Right lung (tissue), 10 donors: ENCODE measurements at places on chromosomes 1 and 21.

DNA sequence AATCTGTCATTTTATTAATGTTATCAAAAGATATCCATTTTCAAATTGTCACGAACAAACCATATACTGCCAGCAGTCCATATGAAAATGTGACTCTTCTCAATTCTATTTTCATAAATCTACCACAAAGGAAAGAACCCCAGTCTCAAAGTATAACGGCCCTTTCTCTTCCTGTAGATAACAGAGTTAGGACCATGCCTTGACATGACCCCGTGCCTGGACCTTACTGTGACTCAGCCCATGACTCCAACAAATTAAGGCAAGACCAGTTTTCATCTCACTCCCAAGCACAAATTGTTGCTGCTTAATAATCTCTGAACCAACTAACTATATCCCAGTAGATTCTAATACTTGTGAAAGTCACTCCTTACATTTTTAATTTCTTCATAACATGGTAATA lies 124.4 kb upstream of the NFIA start:
- DNase-seq: no peak

DNA sequence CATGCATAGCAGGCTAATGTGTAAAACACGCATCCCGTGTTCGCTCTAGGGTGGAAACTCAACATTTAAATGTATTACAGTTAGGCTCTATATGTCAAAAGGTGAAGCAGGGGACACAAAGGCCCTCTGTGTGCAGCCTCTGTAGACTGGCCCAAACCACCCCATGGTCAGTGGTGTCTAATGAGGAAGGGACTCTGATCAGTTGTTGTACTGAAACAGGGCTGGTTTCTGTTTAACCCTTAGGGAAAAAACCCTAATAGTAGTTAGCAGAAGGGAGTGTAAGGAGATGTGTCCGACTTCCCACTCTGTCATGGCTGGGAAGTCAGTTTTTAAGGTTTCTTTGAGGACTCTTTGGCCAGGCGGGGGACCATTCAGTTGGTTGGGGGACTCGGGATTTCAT lies 21.5 kb upstream of the CD2 start:
- DNase-seq: no peak

GRCh38 chr1:18108299-18109057 lies 880 bp downstream of the IGSF21 start:
- DNase-seq: no peak

DNA sequence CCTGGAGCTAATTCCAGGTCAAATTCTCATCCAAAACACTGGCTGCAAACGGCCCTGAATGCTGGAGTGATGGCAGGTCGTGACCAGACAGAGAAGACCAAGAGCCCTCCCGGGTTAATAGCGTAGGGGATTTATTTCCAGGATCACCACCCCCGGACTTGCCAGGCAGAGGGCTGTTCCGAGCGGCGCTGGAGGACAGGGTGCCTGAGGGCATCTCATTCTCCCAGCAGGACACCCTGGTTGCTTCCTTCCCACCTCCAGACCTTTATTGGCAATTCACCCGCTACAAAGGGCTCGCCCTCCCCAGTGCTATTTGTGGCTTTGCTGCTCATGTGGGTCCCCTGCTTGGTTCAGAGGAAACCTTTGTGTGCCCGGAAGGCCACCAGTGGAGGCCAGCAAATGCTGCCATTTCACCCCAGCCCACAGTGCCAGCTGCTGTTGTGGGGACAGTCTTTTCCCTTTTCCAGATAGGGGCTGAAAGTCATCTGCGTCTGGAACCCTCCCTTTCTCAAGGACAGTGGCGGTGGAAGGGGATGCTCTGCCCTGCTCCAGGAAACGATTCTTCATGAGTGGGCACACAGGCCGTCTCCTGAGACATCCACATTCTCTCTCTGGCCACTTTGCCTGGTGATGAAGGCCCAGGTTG lies 19.0 kb upstream of the C1orf174 start:
- no peak for DNase-seq

DNA sequence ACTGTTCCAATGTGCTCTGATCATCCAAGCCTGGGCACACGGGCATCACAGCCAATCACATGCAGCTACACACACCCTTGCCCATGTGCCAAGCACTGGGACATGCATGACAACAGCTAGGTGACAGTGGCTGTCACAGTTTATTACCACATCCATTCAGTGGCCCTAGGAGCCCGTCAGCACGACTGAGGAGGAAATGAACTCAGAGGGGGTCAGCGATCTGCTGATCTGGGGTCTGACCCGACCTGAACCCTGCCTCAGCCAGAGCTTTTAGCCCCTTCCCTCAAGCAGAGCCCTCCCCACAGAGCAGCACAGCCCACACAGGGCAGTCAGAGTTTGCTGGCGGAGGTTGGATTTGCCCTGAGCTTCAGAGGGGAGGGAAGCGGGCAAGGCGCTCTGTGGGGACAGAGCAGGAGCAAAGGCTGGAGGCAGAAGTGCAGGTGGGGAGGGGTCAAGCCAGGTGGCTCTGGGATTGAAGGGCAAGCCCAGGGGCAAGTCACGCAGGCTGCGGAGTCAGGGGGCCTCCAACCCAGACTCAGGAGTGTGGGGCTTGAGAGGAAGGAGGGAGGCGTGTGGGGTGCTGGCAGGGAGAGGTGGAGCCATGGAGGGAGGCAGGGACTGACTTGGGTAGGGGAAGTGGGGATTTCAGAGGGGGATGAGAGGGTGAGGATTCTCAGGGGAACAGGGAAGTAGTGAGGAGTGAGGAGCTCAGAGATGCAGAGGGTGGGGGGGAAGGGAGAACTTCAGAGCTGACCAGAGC lies 10.4 kb downstream of the SH3BGRL3 start:
- no peak for DNase-seq
